ENCODE measurements at places on chromosomes 5 and 9.

GRCh38 chr5:172140866-172141265 is 47.2 kb downstream of the STK10 start:
- DNase-seq = no peak

GRCh38 chr5:172637740-172638139 is 3.3 kb upstream of the NEURL1B start:
- no peak for DNase-seq

- DNase-seq = no peak
Measured at GRCh38 chr5:78550891-78551290, 97.7 kb downstream of the LHFPL2 start.

DNA sequence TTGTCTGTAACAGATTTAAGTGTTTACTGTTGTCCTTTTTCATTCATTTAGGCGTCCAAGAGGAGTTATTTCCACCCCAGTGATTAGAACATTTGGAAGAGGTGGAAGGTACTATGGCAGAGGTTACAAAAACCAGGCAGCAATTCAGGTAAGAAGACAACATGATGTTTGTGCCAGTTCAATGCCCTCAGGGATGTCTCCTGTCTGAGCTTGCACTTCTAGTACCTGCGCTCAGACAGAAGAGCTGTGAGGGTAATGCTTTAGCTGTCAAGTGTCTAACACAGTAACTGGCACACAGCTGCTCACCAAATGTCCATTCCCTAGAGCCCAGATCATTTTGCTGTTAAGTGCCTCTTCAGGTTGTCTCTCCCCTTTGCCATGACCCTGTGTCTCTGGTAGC is 14.2 kb upstream of the PHF2 start:
- DNase-seq = no peak

- no peak for DNase-seq
Measured at GRCh38 chr5:133341296-133341695, 271.0 kb downstream of the FSTL4 start.

DNA sequence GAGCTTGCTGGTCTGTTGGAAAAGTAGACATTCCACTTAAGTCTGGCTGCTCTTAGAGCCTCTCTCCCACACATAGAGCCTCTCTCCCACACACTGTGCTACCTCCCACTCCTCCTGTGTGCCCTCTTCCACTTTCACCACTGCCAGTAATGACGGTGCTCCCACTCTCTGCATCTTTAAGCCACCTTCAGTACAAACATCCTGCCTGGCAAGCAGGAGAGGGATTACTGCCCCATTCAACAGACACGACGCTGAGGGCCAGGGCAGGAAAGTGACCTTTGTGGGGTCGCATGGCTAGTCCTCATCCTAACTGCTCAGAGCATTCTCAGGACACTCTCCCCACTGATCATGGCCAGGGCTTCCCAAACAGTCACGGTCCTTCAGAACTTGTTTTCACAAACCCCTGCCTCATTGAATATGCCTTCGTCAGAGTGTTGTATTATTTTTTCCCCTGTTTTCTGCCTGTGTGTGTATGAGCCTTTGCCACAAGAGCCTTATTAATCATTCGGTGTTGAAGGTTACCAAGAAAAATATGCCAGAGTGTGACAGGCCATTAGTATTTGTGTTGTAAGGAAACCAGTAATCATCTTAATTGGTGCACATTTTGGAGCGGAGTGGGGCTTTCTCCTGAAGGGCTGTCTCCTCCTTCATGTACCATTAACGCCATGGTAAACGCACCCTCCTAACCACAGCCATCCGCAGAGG is 87.1 kb upstream of the SAP30L start:
- no peak for DNase-seq

GRCh38 chr5:150428978-150429377 is 16.3 kb upstream of the CD74 start:
- DNase-seq = no peak

- DNase-seq = no peak
Measured at GRCh38 chr5:147507480-147508126, 2.3 kb downstream of the DPYSL3 start.

- no peak for DNase-seq
Measured at GRCh38 chr5:138563340-138564118, 11.7 kb downstream of the HSPA9 start.

- no peak for DNase-seq
Measured at GRCh38 chr5:14443671-14444093, 137.9 kb upstream of the OTULINL start.

DNA sequence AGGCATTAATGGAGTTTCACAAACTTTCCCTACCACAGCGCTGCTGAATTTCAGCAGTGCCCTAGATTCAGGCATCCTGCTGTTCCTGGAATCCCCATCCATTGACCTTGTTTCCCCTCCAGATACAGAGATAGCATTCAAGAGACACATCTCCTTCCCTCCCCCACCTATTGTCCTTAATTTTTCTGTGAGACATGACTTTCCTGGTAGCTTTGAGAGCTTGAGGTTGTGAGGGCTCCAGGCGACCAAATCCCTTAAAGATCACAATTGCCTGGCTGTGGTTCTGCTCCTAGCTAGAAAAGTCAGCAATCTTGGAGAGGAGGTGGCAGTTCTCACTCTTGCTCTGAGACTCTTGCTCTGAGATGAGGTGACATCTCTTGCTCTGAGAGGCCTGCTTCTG is 48.0 kb downstream of the PRR16 start:
- DNase-seq = no peak

DNA sequence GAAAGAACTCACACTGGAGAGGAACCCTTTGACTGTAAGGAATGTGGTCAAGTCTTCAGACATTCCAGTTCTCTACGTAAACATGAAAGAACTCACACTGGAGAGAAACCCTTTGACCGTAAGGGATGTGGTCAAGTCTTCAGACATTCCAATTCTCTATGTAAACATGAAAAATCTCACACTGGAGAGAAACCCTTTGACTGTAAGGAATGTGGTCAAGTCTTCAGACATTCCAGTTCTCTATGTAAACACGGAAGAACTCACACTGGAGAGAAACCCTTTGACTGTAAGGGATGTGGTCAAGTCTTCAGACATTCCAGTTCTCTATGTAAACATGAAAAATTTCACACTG is 32.6 kb downstream of the MAPK9 start:
- no peak for DNase-seq

- no peak for DNase-seq
Measured at GRCh38 chr9:72996114-72996513, 43.3 kb upstream of the ALDH1A1 start.

DNA sequence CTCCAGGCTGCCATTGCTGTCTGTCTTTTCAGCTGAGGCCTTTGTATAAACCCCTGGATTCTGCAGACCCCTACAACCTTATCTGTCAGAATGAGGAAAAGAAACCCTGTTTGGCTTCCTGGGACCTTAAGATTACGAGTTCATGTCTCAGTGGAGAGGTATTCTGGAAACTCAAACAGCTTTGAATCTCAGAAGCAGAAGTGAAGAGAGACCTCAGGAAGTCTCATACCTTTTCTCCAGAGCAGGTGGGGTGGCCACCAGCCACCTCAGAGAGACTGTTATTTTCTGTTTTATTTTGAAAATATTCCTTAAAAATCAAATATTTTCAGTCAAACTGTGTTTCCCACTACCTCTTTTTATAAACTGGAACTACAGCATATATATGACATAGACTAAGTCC is 457.5 kb downstream of the TMEM232 start:
- no peak for DNase-seq

DNA sequence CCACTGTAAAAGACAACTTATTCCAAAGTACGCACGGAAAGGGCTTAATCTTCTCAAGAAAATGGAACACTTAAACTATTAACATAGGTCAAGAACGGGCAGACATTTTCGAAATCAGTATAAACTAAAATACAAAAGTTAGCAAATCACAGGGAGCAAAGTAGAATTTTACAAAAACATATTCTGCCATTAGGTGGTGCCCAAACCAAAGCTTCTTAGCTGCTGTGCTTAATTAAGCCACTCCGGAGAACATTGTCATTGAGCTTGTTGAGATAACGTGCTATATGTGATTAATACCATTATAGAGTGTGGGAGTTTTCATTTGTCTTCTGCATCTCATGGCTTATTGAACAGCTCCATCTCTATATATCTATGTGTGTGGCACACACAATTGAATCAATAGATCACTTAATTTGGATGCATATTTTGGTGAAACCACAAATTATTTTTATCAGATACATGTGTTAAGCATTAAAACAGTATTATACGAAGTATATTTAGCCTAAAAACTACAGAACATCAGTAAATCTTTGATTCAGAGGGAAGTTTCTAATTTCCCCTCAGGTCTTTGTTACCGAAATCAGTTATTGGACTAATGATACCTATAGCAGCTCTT is 23.4 kb downstream of the UBLCP1 start:
- peak; percentile 83 for DNase-seq

GRCh38 chr5:128284236-128284635 is 200.7 kb downstream of the SLC12A2 start:
- DNase-seq = no peak

- peak; percentile 29 for DNase-seq
Measured at GRCh38 chr5:67983251-67984110, 232.1 kb upstream of the PIK3R1 start.

DNA sequence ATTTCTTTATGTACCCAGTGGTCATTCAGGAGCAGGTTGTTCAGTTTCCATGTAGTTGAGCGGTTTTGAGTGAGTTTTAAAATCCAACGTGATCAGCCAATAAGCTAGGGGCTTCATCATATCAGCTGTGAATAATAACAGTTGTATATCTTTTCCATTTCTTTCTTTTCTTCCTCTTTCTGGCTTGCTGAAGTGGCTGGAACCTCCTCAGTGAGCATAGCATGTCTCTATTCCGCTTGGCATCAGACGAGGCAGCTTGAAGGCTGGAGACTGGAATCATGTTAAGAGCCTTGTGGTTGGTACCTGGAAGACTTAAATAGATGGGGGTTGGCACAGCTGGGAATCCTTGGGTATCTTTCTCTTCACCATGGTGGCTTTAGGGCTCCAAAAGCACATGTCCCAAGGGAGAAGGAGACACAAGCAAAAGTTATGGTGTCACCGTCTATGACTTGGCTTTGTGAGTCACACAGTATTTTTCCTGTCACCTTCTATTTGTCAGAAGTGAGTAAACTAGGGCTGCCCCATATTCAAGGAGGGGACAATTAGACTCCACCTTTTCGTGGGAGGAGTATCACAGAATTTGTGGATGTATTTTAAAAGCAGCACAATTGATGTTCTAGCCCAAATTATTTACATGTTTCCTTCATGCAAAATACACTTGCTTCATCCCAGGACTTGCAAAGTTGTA is 38.0 kb upstream of the RETREG1 start:
- no peak for DNase-seq

- peak; percentile 97 for DNase-seq
Measured at GRCh38 chr5:43631182-43631910, 28.4 kb downstream of the NNT start.

Data from hematopoietic multipotent progenitor cell treated with erythropoietin and hydrocortisone succinate and interleukin-3 and kit ligand, for 6 days (in vitro differentiated cells).